ENCODE measurements at places on chromosomes 6 and 20.
A peak's percentile ranks its signal among the peaks of the same experiment; 100 is the strongest.

DNA sequence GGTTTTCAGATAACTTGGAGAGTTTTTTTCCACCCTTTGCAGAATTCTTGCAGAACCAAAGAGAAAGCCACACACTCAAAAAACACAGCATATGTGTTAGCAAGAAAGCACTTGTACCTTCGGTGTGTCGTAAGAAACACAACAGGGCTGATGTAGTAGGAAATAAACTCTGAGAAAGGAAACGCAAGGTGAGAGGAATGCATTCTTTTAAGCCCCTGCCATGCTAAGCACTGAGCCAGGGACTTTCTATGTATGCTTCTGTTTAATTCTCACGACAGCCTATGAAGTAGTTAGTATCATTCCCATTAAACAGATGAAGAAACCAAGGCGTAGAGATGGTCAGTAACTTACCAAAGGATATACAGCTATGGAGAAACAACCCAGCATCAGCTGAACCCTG is 23.1 kb downstream of the NEDD9 start:
- no peak for DNase-seq

GRCh38 chr6:11761744-11762620 is 16.6 kb downstream of the ADTRP start:
- DNase-seq, result no peak

DNA sequence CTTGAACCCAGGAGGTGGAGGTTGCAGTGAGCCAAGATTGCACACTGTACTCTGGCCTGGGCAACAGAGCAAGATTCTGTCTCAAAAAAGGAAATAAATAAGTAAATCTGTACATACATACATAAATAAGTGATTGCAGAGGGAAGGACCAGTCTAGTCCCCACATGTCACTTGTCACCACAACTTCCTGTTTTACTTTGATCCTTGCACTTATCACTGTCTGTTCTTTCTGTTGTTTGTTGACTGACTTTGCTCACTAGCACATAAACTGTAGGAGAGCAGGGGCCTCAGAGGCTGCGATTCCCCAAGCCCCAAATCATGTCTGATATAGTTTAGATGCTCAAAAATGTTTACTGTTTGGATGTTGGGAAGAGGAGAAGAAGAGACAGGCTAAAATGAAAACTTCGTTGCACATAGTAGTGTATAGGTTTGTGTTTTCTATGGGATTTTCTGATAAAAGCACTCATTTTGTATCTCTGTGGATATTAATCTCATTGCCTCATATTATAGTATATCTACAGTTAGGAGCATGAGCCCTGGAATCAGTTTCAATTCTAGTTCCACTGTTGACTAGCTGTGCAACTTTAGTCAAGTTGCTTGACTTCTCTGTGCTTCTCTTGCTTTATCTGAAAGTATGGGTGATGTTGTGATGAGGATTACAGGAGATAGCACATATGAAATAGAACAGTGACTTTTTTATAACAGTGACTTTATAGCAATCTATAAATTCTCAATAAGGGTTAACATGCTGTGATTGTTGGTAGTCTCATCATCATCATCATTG is 165.0 kb downstream of the TBC1D7 start:
- DNase-seq, result no peak

- DNase-seq, result peak; percentile 38
Observed at GRCh38 chr6:26550250-26550993, 12.3 kb downstream of the HMGN4 start.

DNA sequence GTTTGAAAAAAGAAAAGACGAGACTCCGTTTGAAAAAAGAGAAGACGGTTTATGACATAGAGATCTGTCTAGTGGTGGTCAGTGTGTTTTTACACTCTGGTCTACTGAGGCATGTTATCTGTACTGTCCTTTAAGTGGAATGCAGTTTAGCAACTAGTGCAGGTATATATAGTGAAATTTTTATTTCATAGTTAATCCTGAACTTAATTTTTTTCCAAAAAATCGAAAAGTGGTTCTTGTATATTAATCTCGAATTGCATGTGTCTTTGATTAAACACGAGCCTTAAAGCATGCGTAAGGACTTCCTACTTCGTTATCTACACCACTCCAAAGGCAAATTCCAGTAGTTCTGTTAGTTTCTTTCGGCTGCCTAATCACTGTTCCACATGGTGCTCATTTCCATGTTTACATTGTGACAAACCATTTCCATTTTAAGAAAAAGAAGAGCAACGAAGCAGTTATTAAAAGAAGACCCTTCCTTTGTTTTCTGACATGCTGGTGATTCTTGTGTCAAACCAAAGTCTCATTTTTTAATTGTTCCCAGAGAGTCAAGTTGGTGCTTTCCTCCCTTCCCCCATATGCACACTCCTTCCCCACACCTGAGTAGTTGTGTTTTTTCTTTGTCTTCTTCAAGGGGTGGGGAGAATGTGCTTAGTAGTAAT is 2.3 kb downstream of the SNX9 start:
- DNase-seq, result no peak

DNA sequence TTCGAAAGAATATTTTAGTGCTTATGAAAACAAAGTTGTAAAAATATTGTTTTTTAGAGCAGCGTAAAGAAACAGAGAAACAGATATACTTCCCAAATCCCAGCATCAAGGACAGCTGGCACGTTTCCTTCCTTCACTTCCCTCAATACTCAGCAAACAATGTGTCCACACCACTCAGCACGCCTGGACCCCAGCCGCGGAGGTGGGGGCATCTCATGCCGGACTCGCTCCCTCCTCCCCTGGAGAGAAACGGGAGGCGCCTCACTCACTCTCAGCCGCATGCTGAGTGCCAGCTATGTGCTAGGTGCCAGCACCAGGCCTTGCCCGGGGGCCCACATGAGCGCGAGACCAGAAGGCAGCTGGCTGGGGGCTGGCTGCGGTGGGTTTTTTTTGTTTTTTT is 34.7 kb downstream of the SLC2A4RG start:
- no peak for DNase-seq

DNA sequence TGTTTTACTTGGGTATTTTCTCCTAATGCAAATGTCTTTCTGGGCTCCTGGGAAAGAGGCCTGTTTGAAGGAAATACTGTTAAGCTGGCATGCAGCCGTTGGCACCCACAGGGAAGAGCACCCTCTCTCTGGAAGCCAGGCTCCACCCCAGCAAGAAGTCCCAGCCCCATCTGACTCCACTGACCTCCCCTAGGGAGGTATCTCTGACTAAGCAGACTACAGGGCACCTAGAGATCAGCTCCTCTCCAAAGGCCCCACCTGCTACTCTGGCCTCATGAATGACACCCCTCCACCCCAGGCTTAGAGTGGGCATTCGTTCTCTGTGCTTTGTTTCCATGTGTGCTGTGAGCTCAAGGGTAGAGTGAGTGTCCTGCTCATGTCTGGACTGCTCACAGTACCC is 6.4 kb upstream of the MDGA1 start:
- no peak for DNase-seq

- DNase-seq, result no peak
Observed at GRCh38 chr20:48659858-48660257, 167.9 kb downstream of the PREX1 start.

GRCh38 chr20:61904456-61904855 is 161.2 kb downstream of the TAF4 start:
- DNase-seq, result no peak

GRCh38 chr6:170137176-170137891 is 153.5 kb downstream of the DLL1 start:
- no peak for DNase-seq

- no peak for DNase-seq
Observed at GRCh38 chr6:94446120-94446519, 1026.8 kb upstream of the EPHA7 start.

DNA sequence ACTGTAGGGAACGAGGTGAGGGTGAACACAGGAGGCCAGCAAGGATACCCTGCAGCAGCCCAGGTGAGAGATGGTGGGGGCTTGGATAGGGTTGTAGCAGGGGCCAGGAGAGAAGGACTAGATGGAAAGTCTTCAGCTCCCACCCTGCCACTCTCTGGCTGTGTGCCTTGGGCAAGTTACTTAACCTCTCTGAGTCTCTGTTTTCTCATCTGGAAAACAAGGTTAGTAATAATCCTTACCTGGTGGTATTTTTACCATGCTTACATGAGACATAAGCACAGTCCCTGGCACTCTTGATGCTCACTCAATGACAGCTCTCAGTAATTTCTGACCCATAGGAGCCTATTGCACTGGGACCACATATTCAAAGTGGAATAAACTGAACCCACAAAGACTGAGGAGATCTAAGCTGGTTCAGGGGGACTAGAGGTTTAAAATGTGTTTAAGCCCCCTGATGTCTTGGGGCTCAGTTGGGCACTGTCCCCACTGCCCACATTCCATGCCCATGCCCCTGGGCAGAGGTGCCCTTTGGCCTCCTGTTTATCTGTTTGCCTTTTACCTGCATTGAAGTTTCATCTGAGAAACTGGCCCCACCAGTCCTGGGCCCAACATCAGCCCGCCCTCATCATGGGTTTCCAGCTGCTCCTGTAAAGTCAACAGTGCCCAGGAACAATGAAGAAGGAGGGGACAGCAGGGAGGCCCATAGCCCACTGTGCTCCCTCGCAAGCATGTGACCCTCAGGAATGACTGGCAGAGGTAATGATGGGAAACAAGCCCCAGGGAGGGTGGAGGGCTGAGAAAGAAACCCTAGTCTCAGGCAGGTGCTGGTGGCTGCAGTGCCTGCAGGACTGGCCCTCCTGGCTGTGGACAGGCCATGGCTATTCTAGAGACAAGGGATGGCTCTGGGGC is 104.0 kb downstream of the VEGFA start:
- no peak for DNase-seq

GRCh38 chr6:48613231-48613949 is 502.4 kb upstream of the PTCHD4 start:
- DNase-seq, result no peak

Measured in stimulated activated CD8-positive, alpha-beta memory T cell treated with anti-CD3 and anti-CD28 coated beads, Interleukin-2, amount 100 ng/mL, for 48 hours (primary cell).